NCI-H1694 (cell line): ENCODE measurements at places on chromosomes 2 and 18.

DNA sequence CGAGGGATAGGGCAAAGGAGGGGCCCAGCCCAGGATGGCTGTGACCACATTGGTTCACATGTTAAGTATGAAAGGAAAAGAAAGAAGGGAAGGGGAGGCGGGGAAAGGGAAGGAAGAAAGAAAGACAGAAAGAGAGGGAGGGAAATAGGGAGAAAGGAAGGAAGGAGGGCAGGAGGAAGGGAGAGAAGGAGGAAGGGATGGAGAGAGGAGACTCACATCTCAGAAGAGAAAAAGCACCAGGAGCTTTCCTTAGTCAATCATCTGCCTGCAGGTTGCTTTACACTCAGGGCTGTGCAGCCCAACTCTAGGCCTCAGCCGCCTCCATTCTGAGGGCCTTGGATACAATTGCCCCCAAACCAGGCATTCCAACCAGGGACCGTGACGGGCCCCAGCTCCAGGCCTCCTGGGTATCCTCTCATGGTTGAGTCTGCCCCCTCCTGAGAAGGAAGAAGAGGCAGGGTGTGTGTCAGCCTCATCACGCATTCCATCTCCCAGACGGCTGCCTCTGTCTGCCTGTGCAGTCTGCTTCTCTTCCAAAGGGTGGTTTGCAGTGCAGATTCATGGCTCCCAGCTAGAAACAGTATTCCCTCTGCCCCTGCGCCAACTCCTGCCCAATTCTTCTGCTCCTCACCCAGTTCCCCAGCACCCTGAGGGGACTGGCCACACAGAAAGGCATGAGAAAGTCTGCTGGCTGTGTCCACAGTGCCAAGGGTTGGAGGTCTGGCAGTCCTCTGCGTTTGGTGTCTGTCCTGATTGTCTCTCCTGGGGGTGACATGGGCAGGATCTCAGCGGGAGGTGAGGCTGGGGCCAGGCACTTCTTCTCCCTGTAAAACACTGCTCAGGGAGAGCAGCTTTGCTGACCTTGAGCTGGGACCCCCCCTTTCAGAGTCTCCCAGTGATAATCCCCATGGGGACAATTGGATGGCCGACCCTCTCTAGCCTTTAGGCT, 163.3 kb downstream of the SMAD7 start:
- DNase-seq: no peak

DNA sequence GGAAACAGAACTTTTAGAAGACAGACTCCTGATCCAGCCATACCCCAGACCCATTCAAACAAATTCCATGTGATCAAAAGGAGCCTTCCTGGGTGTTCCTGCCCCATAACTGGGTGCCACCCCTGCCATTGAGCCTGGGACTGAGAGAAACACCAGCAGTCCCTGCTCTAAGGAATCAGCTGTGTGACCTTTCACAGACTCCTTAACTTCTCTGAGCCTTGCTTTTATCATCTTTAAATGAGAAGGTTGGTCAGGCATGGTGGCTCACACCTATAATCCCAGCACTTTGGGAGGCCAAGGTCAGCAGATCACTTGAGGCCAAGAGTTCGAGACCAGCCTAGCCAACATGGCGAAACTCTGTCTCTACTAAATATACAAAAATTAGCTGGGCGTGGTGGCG, 20.6 kb downstream of the CIDEA start:
- no peak for DNase-seq

- DNase-seq: peak; percentile 79
Observed at GRCh38 chr2:2191110-2191707, 139.9 kb downstream of the MYT1L start.

GRCh38 chr2:65070172-65070830, 14.1 kb downstream of the CEP68 start:
- DNase-seq: no peak

DNA sequence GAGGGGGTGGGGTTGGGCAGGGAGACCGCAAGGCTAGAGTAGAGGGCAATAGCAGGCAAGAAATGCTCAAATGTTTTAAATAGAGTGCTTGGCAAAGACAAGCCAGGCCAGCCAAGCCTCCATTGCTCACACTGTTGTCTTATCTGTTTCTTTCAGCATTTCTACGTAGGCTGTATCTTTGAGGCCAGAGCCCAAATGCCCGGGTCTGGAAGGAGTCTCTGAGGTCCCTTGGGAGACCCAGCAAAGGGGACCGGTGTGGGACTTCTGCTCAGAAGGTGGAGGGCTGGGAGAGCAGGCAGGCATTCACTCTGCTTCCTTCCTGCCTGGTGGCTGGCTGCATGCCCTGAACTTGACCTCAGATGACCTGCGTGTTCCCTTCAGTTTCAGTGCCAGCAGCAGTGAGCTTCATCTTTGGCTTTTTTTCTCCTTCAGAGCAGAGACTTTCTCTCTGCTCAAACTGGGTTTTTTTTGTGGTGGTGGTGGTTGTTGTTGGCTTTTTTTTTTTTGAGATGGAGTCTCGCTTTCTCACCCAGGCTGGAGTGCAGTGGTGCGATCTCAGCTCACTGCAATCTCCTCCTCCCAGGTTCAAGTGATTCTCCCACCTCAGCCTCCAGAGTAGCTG, 13.7 kb upstream of the TET3 start:
- peak; percentile 52 for DNase-seq

DNA sequence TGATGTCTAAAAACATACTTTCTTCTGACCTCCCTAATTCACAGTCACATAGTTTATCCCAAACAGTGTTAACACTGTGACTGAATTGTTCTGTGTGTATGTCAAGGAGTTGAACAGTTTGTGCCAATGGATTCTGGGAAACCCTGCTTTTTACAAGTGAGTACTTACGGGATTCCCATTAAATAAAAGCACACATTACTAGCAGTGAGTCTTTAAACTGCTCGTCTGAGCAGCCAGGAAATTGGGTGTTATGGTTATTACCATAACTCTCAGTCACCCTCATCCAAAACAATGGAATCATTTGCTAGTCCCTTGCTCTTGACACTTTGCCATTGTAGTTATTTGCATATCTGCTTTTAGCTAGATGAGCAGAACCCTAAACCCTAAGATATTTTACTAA, 209.1 kb downstream of the ZNF385B start:
- DNase-seq: no peak

GRCh38 chr2:236402033-236402790, 138.0 kb upstream of the ASB18 start:
- no peak for DNase-seq

DNA sequence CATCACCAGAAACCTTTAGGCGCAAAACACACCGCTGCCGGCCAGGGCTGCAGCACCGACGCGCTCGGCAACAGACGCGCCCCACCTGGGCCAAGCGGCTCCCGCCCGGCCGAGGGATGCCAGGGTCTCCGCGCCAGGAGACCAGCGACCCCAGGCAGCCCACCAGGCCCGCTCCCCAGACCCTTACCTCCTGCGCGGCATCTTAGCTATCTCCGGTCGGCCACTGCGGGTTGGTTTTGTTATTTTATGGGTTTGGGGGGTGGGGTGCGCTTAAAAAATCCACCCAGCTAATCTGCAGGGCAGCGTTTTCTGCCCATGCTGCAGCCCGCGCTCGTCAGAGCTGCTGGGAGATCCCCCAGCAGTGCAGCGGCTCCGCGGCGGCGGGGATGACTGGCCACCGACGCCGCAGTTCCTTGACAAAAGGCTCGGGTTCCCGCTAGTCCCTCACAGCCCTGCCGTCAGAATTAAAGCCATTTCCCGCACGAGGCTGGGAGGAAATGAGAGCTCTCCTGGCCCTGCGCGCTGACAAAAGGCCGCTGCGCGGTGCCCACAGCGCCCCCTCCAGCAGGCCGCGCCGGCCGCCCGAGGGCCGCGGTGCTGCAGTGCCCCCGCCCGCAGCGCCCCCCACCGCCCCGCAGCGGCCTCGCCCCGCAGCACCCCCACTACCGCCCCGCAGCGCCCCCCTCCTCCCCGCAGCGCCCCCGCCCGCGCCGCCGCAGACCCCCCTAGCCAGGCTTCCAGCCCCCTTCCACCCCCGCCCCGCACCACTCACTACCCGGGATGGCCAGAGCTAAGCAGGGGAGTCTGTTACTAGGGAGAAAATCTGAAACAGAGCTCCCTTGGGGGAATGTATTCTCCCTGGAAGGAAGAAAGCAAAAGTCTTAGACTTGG, at the start of gene ADD2:
ADD2 (minus strand) TSS at position 502 of the 891 bp plus-strand sequence. CDS start 61,792 bp downstream, outside the sequence.
- peak; percentile 60 for DNase-seq

DNA sequence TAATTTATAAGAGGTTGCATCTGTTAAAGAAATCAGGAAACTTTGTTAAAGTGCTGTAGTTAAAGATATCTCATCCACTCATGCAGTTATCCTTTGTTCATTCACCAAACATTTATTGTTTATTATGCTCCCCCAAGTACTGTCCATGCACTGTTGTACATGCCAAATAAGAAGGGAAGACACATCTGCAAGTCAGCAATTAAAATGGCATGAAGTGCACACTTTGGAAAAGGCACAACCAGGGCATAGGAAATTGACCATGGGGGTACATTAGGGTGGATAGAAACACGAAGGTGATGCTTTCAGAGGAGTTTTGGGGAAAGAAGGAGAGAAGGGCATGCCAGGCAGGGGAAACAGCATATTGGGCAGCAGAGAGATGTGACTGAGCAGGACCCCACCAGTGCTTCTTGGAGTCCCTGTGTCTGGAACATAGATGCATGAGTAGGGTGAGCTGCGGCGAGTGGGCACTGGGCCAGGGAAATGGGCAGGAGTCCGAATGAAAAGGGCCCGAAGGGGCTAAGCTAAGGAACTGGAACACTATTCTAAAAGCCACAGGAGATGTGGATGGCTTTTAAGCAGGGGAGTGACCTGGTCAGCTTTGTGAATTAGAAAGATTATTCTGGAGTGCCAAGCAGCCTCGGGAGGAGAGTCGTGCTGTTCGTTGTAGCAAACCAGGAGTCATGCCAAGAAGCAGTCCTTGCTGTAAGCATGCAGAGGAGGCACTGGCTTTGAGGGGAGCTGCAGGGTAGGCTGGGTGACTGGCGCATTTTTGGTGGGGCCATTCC, 316.3 kb downstream of the AGPS start:
- no peak for DNase-seq

DNA sequence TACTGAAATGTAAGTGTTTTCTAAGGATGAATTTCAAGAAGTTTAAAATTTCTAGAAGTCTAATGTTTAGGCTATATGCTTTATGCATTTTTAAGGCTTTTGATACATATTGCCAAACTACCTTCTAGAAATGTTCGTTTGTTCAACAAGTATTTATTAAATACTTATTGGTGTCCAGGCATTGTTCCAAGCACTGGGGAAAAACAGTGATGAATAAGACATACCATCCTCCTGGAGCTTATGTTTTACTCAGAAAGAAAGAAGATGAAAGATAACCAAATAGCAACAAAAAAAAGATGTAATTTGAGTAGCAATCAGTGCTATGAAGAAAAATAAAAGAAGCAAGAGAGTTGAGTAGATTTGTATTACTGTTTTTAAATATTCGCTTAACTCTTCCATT, 692.9 kb downstream of the SLC4A3 start:
- DNase-seq: no peak

GRCh38 chr2:11998626-11999378, 252.4 kb downstream of the LPIN1 start:
- DNase-seq: no peak

GRCh38 chr2:218202266-218202665, 14.7 kb upstream of the ARPC2 start:
- DNase-seq: no peak
